GM06990 (cell line): ENCODE measurements at places on chromosomes 5 and 9.

DNA sequence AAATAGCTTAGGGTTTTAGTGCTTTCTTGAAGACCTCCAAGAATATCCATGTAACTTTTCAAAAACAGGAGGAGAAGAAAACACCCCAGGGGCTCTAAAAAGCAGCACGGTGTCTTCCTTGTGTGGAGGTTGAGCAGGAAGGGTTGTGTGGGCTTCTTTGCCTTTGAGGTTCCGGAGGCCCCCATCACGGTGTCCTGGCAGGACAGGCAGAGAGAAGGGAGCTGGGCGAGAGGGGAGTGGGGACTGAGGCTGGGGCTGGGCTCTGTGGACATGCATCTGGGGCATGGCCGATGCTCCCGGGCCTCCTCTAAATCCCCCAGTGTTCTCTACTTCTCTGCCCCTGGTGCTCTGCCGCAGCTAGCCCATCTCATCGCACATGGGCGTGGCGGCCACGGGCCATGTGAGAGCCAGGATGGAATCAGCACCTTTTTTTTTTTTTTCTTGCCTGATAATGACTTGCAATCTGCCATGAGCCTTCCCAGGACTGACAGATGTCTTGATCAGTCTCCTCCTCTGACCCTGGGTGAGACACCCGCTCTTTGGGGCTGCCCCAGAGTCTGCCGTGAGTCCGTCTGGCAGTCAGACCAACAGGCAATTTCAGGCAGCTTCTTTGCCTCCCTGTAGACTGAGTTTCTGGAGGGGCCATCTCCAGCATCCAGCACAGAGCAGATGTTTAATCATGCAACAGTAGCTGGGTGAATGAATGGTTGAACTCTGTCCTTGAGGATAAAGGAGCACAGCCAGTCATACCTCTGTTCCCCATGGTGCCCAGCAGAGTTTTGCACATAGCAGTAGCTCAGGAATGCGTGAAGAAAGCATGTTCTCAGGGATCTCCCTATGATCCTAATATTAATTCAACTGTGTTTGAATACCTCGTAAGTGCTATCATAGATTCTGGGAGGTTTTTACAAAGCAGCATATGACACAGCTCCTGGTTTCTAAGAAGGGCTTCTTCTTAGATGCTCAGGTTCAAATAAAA is 12.1 kb downstream of the CXCL14 start:
- no peak for DNase-seq

DNA sequence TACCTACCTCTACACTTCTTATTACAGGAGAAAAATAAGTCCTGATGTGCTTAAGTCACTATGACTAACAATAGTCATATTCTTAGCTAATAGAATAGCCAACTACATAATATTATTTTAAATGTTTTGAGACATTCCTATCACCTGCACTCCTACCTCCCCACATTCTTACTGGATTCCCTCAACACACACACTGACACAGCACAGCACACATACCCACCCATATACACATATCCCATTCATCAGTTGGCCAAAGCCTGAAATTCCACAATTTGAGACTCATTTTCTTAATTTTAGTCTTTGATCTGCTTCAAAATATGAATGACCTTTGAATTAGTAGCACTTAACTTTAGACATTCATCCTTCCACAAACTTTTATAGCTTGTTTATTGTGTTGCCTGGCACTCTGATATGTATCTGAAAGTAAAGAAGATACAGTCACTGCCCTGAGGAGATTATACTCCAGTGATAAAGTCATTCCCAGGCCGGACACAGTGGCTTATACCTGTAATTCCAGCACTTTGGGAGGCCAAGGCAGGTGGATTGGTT is 168.3 kb upstream of the RASA1 start:
- no peak for DNase-seq

DNA sequence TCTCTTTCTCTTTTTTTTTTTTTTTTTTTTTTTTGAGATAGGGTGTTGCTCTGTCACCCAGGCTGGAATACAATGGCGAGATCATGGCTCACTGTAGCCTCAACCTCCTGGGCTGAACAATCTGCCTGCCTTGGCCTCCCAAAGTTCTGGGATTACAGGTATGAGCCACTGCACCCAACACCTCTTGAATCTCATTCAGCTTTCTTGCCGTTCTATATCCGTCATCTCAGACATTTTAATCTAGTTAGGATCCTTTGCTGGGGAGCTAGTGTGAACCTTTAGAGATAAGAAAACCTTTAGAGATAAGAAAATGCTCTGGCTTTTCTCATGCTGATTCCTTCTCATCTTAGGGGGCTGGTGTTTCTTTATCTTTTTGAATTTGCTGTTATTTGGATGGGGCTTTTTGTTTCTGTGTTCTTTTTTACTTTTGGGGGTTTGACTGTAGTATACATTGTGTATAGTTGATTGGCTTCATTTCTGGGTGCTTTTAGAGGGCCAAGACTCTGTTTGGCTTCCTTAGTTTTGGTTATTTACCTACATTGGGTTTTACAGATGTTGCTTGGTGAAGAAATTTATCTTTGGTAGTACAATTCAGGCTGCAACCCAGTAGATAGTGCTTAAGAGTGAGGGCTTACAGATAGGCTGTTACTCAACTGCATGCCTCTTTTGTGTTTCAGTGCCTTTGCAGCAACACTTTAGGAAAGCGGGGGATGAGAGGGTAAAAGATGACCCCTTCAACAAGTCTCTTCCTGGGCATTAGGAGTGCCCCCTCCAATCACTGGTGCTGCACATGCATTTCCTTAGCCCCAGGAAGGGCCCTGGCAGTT is 41.9 kb upstream of the SLC36A1 start:
- no peak for DNase-seq

DNA sequence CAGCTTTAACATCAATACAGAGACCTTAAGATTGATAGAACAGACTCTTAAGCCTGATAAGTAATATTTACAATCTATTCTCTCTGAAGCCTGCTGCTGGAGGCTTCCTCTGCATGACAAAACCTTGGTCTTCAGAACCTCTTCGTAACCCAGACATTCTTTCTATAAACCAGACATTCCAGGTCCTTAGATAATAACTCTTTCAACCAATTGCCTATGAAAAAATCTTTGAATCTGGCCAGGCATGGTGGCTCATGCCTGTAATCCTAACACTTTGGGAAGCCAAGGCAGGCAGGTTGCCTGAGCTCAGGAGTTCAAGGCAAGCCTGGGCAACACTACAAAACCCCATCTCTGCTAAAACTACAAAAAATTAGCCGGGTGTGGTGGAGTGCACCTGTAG is 327.8 kb downstream of the ENC1 start:
- DNase-seq: no peak

- no peak for DNase-seq
Observed at GRCh38 chr9:92223758-92224157, 69.7 kb downstream of the IARS1 start.
